Activated T-cell treated with anti-CD3 and anti-CD28 coated beads, Interleukin-2, amount 50 U/mL, for 72 hours (primary cell): ENCODE measurements at places on chromosomes 7 and 10. TPM values are rescaled to one million over a fixed set of nuclear protein-coding genes. Genes with fewer than 3 reads are reported as not detected.

The PIP gene
- total RNA-seq = not detected

GRCh38 chr7:82726038-82726800 is 282.6 kb upstream of the CACNA2D1 start:
- DNase-seq = no peak

DNA sequence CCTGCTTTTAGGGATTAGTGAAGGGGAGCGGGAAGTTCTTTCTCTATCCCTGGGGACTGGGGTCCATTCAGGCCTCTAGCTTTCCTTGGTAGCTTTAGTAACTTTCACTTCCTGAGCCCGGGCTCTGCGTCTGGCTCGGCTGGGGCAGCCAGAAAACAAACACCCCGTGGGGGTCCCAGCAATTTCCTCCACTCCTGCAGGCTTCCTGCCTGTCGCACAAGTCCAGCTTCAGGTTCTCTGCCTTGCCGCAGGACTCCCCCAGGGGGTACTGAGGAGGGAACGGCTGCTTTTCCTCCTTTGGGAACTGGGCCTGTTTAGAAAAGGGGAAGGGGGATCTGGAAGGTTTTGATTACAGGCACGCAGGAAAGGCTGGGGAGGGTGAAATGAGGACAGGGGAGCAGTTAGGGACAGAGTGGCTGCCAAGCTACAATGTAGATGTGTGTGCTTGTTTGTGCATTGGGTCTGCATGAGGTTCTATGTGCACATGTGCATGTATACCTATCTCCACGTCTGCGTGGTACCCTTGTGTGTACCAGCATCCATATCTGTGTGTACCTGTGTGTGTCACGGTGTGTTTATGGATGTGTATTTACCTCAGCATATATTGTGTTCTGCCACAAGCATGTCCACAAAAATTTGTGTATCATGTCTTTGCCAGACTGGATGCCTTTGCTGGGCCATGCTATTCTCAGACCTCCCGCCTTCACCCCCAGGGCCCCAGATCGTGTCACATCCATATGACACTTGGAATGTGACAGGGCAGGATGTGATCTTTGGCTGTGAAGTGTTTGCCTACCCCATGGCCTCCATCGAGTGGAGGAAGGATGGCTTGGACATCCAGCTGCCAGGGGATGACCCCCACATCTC is 2.0 kb downstream of the KAZALD1 start:
- no peak for DNase-seq

The H2BK1 gene
- total RNA-seq = 3.4 TPM

The EBLN1 gene
- total RNA-seq = not detected

The ETV1 gene
- total RNA-seq = 1.1 TPM

The WDFY4 gene
- 1.7 TPM for total RNA-seq
